ENCODE measurements at places on chromosomes 7 and 10.
A peak's percentile ranks its signal among the peaks of the same experiment; 100 is the strongest.

GRCh38 chr7:106717955-106718871 is 57.3 kb upstream of the CCDC71L start:
- peak; percentile 27 for DNase-seq

DNA sequence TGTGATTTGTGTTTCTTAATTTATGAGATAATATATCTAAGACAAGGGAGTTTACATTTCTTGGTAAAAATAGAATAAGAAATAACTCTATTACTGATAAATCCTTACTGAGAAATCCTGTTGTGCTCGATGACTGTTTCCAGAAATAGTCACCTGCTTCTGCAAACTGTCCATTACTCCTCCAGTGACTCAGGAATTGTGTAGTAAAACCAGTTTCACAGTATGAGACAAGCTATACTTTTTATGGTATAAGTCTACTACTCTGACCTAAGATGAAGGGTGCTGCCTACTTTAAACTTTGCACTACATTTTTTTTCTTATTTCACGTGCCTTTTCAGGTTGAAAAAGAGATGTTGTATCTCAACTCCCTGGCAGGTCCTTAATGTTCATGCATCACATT is 6.8 kb upstream of the ANKRD22 start:
- DNase-seq = no peak

- DNase-seq = no peak
Measured at GRCh38 chr10:6204063-6204340, 1.3 kb downstream of the PFKFB3 start.

DNA sequence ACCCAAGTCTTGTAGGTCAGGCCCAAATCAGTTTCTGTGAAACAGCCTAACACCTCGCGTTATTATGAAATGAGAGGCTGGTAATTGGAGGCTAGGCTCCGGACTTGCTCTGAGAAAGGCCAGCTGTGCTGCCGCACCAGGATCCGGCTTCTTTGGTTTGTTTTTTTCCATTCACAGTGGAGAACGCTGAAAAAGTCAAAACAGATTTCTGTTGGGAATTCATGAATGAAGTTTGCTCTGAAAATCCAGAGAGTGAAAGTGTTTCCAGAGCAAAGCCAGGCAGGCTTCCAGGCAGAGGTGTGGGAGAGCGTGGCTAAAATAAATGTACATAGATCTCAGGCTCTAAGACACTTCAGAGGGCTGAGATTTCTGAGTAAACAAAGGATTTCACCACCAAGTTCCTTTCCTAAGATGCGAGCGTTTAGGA is 240.1 kb downstream of the TRIL start:
- no peak for DNase-seq

All from NCI-H748 treated with DMSO at 0.1 percent for 48 hours (cell line).